ENCODE measurements at places on chromosomes 11 and 22. TPM values are rescaled to one million over a fixed set of nuclear protein-coding genes. Genes with fewer than 3 reads are reported as not detected.

- no peak for DNase-seq
Measured at GRCh38 chr22:32617903-32618302, 143.3 kb downstream of the FBXO7 start.

A4GALT gene
- 8.3 TPM for total RNA-seq

GRCh38 chr22:39583066-39583667 is 12.6 kb downstream of the CACNA1I start:
- no peak for DNase-seq

DNA sequence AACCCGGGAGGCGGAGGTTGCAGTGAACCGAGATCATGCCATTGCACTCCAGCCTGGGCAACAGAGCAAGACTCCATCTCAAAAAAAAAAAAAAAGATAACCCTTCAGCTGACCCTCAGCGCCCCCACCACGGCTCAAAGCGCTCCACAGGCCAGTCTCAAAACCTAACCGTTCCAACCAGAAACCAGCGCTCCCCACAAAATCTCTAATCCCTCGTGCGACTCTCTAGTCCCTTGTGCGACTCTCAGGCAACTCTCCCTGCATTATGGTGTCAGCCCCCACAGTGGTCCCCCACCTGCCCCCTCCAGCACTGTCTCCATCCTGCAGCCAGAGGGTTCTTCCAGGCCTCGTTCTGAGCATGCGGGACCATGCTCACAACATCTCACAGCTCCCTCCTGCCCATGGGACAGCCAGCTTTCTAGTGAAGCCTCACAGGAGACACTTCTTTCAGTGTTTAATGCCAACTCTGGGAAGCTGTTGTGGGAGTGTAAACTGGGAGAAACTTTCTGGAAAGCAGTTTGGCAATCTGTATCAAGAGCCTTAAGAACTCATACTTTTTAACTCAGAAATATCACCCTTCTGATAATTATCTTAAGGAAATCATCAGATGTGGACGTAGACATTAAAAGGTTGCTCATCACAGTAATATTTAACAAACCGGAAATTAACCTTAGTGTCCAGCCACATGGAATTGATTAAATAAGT is 4.2 kb upstream of the RASGRP2 start:
- no peak for DNase-seq

- no peak for DNase-seq
Measured at GRCh38 chr22:46481386-46481785, 56.0 kb downstream of the CELSR1 start.

FIBP gene
- 89.5 TPM for total RNA-seq

DNA sequence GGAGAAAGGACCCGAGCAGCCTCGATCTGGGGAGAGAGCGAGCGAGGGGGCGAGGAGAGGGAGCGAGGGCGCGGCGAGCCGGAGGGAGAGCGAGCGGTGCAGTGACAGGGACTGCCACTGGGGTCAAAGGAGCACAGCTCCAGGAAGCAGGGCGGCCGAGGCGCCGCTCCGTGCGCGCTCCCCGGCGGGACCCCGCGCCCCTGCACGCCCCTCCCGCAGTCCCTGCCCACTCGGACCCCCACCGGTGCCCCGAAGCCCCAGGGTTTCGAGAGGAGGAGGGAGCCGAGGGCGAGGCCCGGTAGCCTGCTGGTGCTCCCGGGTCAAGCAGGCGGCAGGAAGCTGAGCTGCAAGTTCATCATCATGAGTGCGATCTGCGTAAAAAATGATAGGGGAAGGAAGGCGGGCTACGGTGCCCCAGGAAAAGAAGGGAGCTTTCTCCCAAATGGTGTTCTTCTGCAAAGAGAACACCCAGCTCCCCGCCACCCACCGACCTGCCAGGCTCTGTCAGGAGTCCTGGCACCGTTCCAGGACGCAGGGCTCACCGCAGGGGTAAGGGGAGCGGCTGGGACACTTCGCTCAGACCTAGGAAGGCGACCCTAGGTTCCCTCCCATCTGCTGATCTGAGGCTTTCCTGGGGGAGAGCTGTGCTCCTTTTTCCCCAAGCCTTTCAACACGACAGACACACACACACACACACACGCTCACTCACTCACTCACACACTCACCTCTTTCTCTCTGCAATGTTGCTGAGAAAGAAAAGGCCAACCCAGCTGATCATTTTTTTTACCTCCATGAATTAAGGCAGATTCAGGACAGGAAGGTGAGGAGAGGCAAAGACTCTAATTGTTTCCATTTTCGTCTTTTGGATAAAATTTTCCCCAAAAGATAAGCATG is at the start of gene MPPED2:
MPPED2 (minus strand) TSS at position 103 of the 894 bp plus-strand sequence. CDS start 5,980 bp downstream, outside the sequence.
- DNase-seq = peak; percentile 14

DNA sequence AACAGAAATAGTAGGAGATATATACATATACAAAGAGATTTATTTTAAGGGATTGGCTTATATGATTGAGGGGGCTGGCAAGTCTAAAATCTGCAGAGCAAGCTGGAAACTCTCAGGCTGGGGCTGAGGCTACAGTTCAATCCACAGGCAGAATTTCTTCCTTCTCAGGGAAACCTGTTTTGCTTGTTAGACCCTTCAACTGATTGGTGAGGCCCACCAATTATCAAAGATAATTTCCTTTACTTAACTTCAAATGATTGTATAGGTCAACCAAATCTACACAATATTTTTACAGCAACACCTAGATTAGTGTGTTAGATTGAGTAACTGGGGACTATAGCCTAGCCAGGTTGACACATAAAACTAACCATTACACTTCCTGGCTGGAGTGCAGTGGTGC is 4.7 kb upstream of the PLEKHB1 start:
- no peak for DNase-seq

INS gene
- total RNA-seq = not detected

SLC15A3 gene
- not detected for total RNA-seq

GRCh38 chr11:69301455-69302401 is 7.8 kb downstream of the MYEOV start:
- DNase-seq = peak; percentile 98

RAG2 gene
- not detected for total RNA-seq

GRCh38 chr22:33274214-33275072 is 216.3 kb upstream of the SYN3 start:
- no peak for DNase-seq

DNA sequence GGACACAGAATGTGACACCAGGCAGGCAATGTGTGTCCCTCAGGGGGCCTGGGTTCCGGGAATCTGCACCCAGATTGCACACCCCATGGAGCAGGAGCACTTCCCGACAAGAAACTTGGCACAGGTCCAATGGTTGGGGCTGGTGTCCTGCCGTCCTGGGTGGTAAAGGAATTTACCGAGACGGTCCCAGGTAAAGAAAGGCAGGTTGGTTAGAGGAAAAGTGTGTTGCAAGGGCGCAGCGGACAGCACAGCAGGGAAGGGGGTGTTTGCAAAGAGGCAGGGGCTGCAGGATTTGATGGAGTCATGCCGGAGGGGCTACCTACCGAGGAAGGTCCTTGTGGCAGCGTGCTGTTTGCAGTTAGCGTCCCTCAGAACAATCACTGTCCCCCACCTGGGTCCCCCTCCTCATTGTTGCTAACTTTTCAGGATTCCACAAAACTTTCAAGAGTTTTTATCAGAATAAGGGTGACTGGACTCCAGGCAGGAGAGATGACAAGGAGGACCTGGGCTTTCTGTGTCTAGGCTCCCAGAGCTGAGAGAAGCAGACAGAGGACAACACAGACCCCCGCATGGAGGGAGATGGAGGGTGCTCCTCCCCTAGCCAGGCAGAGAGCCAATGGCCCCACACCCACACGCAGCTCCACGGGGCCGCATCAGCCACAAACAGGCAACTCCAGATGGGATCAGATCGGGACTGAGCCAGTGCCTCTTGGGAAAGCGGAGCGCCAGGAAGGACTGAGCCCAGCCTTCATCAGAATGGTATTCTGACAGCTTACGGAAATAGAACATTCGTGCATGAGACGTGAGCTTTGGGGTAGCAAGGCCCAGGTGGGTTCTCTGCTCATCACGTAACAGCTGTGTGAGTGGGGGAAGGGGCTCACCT is 1423.9 kb downstream of the BRD1 start:
- DNase-seq = no peak

MRPL21 gene
- total RNA-seq = 83.5 TPM

SHISA8 gene
- total RNA-seq = 0.78 TPM

VPREB1 gene
- not detected for total RNA-seq

DNA sequence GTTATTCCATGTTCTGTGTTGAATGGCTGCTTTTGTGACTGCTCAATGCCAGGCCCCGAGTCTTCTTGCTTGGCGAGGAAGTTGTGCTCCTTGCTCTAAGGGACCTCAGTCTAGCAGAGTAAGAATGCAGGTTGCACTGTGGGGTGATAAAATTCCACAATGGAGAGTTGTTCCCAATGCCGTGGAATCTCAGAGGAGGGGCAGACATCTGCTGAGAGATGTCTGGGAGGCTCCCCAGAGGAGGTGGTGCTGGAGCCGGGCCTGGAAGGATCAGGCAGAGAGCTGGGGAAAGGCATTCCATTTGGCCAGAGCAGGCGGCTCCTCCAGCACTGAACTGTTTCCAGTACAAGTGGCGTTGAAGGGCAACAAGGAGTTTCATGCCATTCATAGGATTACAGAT is 55.2 kb downstream of the ST3GAL4 start:
- DNase-seq = no peak

DNA sequence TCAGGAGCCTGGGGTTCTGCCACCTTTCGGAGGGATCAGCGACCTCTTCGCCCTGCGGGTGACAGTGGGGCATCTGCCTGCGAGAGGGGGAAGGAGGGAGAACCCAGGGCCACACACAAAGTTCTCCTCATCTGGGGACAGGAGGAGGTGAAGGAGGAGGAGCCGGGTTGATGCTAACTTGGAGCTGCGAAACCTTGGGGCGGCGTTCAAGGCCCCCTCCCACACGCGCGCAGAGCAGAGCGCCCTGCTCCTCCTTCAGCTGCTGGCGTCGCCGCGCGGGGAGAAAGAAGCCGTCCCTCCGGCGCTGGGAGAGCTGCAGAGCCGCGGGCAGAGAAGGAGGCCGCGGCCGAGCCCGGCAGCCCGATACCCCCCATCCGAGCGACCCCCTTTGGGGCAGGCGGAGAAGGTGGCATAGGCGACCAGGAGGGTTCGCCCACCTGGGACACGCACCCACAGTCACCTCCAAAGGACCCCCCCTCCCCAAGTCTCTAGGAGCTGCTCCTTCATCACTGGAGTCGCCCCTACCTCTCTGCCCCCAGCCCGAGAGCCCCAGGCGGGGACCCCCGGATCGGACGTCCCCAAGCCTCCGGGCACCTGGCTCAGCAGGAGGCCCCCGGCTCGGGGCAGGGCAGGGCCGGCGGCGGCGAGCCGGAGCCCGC is at the start of gene RASD2:
RASD2 (plus strand) TSS at position 237 of the 659 bp plus-strand sequence. CDS start 5,979 bp downstream, outside the sequence.
- peak; percentile 49 for DNase-seq

RASGRP2 gene
- not detected for total RNA-seq

- no peak for DNase-seq
Measured at GRCh38 chr22:37282385-37282677, at the start of gene CYTH4. TSS of gene CYTH4 (plus strand) at chr22:37282508. CDS start at chr22:37282570, 62 bp downstream.

DNA sequence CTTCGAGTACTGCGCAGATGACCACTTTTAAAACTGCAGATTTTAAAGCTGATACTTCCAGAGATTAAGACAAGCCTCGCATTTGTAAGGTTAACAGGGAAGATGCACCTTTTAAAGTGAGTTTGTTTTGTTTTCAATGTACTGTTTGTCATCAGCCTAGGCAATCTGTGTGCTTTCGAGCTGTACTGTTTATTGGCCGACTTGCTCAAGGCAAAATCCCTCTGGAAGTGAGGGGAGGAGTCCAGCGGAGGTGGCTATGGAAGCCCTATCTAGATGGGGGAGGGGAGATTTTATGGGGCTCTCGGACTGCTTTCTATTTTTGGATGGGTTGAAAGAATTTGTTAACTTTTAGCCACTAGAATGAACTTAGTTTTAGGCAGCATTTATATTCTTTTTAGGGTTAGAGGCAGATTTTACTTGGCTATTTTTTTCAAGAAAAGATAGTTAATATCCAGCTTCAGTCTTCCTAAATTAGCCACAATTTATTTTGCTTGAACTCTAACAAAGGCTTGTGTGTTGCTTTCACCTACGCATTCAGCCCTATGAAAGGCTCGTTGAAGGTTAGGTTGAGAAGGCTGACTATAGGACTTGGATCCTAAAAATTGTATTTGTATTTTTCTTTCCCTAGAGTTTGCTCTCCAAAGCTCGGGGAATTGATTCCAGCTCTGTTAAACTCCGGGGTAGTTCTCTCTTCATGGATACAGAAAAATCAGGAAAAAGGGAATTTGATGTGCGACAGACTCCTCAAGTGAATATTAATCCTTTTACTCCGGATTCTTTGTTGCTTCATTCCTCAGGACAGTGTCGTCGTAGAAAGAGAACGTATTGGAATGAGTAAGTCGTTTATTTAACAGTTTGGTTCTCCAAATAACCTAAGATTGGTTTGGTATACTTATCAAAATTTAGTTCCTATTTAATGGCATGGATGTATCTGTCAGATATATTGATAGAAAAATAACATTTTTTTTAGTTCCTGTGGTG is 2.1 kb downstream of the WEE1 start:
- DNase-seq = peak; percentile 75

- no peak for DNase-seq
Measured at GRCh38 chr11:74677131-74677530, 54.1 kb downstream of the CHRDL2 start.

DNA sequence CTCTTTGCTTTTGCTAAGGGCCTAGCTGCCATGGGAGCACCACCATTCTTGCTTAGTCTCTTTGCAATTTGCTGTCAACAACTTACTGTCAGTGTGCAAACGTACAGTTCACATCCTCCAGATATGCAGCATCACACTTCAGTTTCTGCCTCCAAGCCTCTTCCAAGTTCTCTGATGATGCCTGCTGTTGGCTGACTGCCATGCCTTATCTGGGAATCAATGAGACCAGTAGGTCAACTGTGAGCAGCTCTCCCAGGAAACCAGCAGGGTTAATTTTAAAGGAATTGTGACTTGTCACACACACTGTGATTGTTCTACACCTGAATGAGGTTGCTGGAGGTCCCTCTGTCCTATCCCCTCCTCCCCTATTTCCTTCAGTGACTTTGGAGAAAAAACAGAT is 56.0 kb downstream of the COPB1 start:
- peak; percentile 66 for DNase-seq

DNA sequence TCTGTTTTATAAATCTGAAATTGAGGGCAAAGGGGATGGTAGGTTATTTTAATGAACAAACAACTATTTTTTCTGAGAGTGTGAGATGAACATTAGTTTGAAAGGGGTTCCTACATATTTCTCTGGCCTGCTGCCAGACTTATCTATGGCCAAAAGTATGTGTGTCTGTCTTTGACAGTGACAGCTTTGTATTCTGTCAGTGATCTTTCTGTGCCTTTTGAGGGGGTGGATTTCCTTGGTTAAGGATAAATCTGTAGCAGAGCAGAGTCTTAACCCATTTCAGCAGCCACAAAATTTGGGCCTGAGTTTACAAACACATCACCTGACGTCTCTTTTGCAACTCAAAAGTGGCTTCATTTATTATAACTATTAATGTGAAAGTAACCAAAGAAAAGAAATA is 30.9 kb downstream of the ZFTA start:
- no peak for DNase-seq

- peak; percentile 69 for DNase-seq
Measured at GRCh38 chr11:68890490-68891231, 13.0 kb downstream of the MRPL21 start.

Measured in Caki2 (cell line).